ENCODE measurements at places on chromosomes 3 and 15. TPM values are rescaled to one million over a fixed set of nuclear protein-coding genes. Genes with fewer than 3 reads are reported as not detected.

Gene CEP97
- 15.5 TPM for polyA plus RNA-seq

Gene GRIP2
- polyA plus RNA-seq: 1.6 TPM

Gene CKMT1B
- polyA plus RNA-seq: 92.8 TPM

Gene MLF1
- polyA plus RNA-seq: 70.6 TPM

Gene CGNL1
- polyA plus RNA-seq: 5.9 TPM

Gene PAQR9
- 5.6 TPM for polyA plus RNA-seq

Gene CPA3
- polyA plus RNA-seq: not detected

Gene CPEB1
- 49.0 TPM for polyA plus RNA-seq

All from Purkinje cell (primary cell).